CD4-positive, CD25-positive, alpha-beta regulatory T cell (primary cell): ENCODE measurements at places on chromosomes 1 and 21. TPM values are rescaled to one million over a fixed set of nuclear protein-coding genes. Genes with fewer than 3 reads are reported as not detected.

DNA sequence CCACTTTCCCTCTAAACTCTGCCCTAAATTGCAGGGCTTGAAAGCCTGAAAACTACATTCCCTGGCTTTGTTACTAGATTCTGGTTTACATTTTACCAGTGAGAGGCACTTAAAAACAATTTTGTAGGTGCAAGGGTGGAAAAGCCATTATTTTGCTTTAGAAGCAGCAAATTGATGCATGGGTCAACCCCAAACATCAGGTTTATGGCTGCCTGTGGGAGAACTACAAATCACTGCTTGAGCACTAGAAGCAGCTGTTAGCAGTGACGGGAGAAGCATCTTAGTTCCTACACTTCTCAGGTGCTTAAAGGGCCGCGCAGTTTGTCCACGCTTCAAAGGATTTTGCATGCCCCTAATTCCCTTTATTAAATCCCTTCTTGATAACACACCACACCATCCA, 417.2 kb downstream of the PCP4 start:
- no peak overlapping the region for H3K4me3 ChIP-seq
- no peak overlapping the region for H3K27ac ChIP-seq
- no peaks in the 10 kb centered on the region for H3K4me1 ChIP-seq

GRCh38 chr1:196510451-196510850, 97.8 kb downstream of the KCNT2 start:
- no peak overlapping the region for H3K4me3 ChIP-seq
- H3K4me1 ChIP-seq: no peaks in the 10 kb centered on the region
- no peaks in the 10 kb centered on the region for H3K36me3 ChIP-seq

- H3K27me3 ChIP-seq: no peaks in the 10 kb centered on the region
- peaks cover 6% of the 10 kb centered on the region for H3K4me1 ChIP-seq
- no peak for DNase-seq
- H3K4me3 ChIP-seq: no peak overlapping the region
These were observed 34.9 kb downstream of the SSBP3 start for GRCh38 chr1:54371038-54371941.

DNA sequence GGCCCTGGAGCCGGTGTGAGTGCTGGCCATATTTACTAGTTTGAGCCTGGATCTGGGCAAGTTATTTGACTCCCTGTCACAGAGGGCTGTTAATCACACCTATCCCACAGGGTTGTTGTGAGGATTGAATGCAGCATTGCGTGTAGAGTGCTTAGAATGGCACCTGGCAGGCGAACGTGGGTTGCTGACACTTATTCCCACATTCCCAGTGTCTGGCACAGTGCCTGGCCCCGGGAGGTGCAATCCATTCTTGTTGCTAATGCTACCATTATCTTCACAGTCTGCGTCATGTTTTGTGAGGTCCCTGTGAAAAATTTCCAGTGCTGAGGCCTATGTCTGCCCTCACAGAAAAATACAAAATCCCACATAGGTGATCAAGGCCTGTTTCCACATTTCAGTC, 66.1 kb downstream of the CD2 start:
- no peak for DNase-seq
- no peak overlapping the region for H3K27ac ChIP-seq
- H3K4me3 ChIP-seq: no peak overlapping the region

OLFML3 gene
- total RNA-seq: 0.64 TPM

GRCh38 chr21:37176716-37177115, 90.4 kb downstream of the VPS26C start:
- H3K4me3 ChIP-seq: no peak overlapping the region
- H3K4me1 ChIP-seq: no peaks in the 10 kb centered on the region
- H3K27me3 ChIP-seq: no peaks in the 10 kb centered on the region
- peaks cover 69% of the 10 kb centered on the region for H3K36me3 ChIP-seq
- no peak overlapping the region for H3K27ac ChIP-seq
- no peak for DNase-seq
